ENCODE measurements at places on chromosomes 7 and 10.

- no peak for DNase-seq
Observed at GRCh38 chr10:124450783-124451057, 885 bp upstream of the NKX1-2 start.

- no peak for DNase-seq
Observed at GRCh38 chr10:89076120-89076519, 85.5 kb downstream of the FAS start.

GRCh38 chr10:132256866-132257265, 50.9 kb downstream of the STK32C start:
- DNase-seq: no peak

DNA sequence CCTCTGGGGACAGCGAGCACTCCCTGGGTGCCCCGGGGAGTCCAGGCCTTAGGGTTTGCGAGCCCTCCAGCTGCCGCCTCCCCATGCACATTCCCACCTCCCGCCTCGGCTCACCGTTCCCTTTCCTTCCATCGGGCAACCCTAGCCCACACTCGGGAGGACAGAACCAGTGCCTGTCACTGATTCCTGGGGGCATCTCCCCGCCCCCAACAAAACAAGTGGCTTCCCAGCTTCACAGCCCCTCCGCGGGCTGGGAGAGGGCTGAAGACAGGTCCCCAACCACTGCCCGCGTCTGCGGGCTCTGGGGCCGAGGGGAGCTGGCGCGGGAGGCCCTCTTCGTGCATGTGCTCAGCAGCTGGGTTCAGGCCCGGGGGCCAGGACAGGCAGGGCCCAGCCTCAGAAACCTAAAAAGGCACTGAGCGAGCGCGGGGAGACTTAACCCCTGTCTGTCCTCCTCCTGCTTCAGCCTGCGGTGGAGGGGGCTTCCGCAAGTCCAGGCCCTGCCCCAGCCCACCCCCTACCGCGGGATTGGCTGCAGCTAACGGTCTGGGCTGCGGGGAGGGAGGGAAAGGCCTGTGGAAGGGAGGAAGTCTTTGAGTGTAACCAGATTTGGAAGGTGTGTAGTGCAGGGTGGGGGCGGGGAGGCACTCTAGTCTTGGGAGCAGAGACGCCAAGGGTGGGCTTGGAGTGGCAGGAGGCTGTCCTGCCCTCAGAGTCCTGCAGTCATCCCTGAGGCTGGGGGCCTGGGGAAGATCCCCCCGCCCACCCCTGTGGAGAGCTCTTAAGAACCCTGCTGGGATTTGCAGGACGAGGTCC, 1.2 kb downstream of the FLNC start:
- DNase-seq: no peak

GRCh38 chr10:131949041-131949862, 32.5 kb downstream of the BNIP3 start:
- no peak for DNase-seq

- no peak for DNase-seq
Observed at GRCh38 chr7:20299145-20299544, 31.6 kb upstream of the ITGB8 start.

DNA sequence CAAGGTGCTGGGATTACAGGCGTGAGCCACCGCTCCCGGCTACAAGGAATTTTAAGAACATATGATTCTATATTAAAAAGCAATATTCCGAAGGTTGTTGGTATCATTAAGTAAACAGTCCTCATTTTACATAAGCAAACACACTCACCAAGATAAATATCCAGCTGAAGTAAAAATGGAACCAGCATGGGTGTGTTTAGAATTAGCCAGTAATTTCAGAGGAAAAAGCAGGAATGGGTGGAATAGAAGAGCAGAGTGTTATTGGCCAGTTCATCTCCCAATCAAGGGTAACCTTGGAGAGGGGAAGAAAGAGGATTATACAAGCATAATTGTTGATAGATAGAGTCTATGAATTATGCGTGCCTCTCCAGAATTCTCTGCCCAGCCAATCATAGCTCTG, 31.7 kb upstream of the MAT1A start:
- DNase-seq: no peak

DNA sequence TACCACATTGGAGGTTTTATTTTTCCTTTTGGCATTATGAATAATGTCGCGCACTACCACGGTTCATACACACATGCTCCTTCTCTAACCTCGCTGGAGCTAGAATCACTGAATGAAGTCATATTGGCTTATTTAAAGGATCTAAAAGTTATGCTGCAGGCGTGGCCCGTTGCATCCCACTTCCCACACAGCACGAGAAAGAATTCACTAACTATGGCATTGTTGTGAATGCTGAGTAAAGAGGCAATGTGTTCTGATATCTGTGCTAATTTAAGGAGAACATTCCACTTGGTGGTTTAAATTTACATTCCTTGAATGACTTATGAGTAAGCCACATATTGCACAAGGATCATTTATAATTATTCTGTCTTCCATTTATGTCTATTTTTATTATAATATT, 20.7 kb downstream of the TCERG1L start:
- DNase-seq: no peak

GRCh38 chr7:137834552-137834951, 12.2 kb downstream of the DGKI start:
- DNase-seq: no peak

GRCh38 chr7:33509206-33509605, 379.8 kb downstream of the BBS9 start:
- DNase-seq: no peak

- no peak for DNase-seq
Observed at GRCh38 chr10:48417374-48417773, 110.9 kb downstream of the MAPK8 start.

- DNase-seq: no peak
Observed at GRCh38 chr7:47461746-47462145, 120.2 kb downstream of the TNS3 start.

GRCh38 chr10:91557651-91558111, 75.2 kb downstream of the PPP1R3C start:
- DNase-seq: no peak

- no peak for DNase-seq
Observed at GRCh38 chr7:40879941-40880543, 745.2 kb downstream of the SUGCT start.

GRCh38 chr7:2886900-2887299, 42.8 kb upstream of the GNA12 start:
- DNase-seq: no peak

All from substantia nigra (tissue), 51 donors.